MV-4-11 (cell line): ENCODE measurements at places on chromosomes 11 and 22.

- DNase-seq, result no peak
Measured at GRCh38 chr22:46676881-46677280, 56.7 kb downstream of the GRAMD4 start.

GRCh38 chr22:25078591-25078990, 121.1 kb upstream of the CRYBB3 start:
- DNase-seq, result no peak

DNA sequence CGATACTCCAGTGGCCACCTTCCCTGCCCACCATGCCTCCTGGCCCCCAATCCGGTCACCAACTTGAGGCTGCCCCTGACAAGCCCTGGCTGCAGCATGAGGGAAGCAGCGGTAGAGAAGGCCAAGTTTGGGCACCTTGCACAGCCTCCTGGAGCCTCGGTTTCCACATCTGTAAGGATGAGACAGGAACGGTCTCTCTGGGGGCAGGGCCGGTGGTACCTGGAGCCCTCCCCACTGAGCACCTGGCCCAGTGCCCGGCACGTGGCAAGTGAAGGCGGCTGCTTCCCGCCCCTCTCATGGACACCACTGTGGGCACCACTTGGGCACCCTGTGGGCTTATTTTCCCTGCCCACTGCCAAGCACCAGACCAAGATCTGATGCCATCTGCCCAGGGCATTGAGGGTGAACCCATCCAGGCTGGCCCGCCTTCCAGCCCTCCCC, 77.8 kb downstream of the CDKN1C start:
- no peak for DNase-seq

GRCh38 chr22:41687901-41688364, 734 bp downstream of the SNU13 start:
- peak; percentile 36 for DNase-seq

- DNase-seq, result no peak
Measured at GRCh38 chr11:31799435-31800397, 11.4 kb downstream of the PAX6 start.

DNA sequence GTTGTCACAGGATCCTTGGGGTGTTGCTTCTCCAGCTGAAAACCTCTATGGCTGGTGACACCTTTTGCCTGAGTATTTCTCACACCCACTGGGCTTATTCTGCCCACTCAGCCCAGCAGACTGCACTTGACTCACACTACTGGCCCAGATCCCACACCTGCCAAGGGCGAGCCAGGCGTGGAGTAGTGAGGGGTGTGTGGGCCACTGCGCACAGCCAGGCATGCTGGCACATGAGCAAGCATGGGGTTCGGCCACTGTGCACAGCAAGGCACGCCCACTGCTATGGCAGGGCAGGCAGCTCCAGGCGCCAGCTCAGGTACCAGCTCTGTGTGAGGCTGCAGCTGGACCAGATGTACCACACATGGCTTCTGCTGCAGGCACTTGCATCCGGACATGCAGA, 116.5 kb upstream of the MTNR1B start:
- no peak for DNase-seq

GRCh38 chr11:130431801-130432200, 3.4 kb upstream of the ADAMTS8 start:
- no peak for DNase-seq
